ENCODE measurements at places on chromosomes 7 and 10.
A peak's percentile ranks its signal among the peaks of the same experiment; 100 is the strongest.

GRCh38 chr7:18125476-18125875 lies 97.8 kb upstream of the PRPS1L1 start:
- DNase-seq, result no peak

- DNase-seq, result no peak
Observed at GRCh38 chr7:135238112-135238744, 4.6 kb downstream of the STRA8 start.

- DNase-seq, result no peak
Observed at GRCh38 chr7:70292716-70293115, 694.4 kb downstream of the AUTS2 start.

GRCh38 chr10:125299461-125299860 lies 139.1 kb upstream of the CTBP2 start:
- no peak for DNase-seq

- DNase-seq, result no peak
Observed at GRCh38 chr10:112967200-112967599, 17.2 kb downstream of the TCF7L2 start.

- DNase-seq, result no peak
Observed at GRCh38 chr10:58064714-58065528, 202.8 kb downstream of the IPMK start.

- DNase-seq, result no peak
Observed at GRCh38 chr7:82015751-82016150, 245.9 kb upstream of the HGF start.

- DNase-seq, result no peak
Observed at GRCh38 chr7:103928581-103928980, 60.9 kb downstream of the RELN start.

DNA sequence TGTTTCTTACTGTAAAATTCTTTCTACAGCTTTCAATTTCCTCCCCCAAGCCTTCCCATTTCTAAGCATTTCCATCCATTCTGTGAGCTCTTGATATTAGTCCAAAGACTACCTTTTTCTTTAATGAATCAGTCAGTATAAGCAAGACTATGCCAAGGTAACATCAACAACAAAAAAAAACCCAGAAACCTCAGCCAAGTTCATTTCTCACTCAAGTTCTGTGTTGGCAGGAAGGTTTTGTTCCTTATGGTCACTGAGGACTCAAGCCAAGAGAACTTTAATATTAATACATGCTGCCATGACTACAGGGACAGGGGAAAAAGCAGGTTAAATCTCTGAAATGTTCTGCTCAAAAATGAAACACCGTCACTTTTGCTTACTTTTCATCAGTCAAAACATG lies 621.2 kb upstream of the NRP1 start:
- no peak for DNase-seq

- DNase-seq, result no peak
Observed at GRCh38 chr7:19378345-19378714, 233.1 kb upstream of the FERD3L start.

DNA sequence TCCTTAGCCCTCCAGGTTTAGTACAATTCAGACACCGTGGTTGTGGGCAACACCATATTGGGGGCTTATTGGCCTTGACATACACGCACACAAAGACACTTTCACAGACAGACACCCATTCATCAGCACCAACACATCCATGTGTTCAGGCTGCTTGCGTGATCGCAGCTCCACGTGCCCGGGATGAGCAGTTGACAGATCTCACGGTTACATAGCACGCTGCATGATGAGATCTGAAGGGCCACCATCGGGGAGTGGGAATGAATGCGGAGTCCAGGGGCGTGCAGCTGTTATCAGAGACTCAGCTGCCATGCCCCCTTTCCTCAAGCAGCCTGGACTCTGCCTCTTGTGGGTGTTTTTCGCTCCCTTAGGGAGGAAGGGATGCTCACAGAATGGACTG lies 285.2 kb downstream of the USP6NL start:
- DNase-seq, result no peak

- no peak for DNase-seq
Observed at GRCh38 chr10:80452069-80452468, 2.0 kb upstream of the TSPAN14 start.

DNA sequence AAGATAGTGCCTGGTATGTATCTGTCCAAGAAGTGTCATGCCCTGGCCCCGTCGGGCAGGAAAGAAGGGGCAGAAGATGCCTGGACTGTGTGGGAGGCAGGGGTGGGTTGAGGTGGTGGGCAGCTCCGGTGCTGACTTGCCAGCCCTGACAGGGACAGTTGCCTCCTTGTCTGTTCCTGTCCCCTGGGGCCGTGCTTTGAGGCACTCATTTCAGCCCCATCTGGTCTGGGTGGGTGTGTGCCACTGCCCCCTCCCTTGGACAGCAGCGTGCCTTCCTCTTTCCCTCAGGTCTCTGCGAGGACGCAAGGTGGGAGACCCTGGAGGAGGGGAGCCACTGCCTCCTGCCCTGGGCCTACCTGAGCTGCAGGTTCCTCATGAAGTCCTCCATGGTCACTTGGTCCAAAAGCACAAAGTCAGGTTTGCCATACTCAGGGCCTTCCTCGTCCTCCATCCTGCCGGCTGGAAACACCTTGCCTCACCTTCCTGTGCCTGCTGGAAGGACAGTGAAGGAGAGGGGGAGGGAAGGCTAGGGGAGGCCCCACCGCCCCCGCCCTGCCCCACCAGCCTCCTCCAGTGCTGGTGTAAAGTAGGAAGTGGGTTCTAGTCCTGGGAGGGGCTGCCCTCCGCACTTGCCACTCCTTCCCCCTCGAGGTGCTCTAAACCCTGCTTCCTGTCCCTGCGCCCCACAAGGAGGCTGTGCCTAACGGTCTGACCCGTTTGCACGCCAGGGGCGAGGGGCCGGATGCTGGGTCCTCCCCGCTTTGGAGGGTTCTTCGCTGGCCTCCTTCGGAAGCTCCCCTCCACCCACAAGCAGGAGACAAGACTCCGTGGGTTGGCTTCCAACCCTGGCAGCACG lies at the start of gene MYO1G:
TSS of gene MYO1G (minus strand) at position 505 of the 856 bp plus-strand sequence. CDS start at position 451, 54 bp downstream.
- peak; percentile 36 for DNase-seq

GRCh38 chr7:42108803-42109528 lies 128.0 kb downstream of the GLI3 start:
- DNase-seq, result no peak

DNA sequence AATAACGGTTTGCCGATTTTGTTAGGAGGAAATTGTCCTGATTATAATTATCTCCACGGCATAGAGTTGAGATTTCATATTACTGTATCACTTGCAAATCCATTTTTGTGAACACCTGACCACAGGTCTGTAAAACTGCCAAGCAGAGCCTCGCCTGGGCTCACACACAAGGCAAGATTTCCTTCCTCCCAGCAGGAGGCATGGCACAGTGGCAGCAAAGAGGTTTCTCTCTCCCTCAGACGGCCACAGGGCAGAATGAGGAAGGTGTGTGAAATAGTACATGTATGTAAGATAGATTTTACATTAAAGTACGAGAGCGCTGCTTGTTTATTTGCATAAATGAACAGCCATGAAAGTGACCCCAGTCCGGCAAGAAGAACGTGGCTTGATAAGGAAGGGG lies 130.1 kb downstream of the CELF2 start:
- DNase-seq, result no peak

DNA sequence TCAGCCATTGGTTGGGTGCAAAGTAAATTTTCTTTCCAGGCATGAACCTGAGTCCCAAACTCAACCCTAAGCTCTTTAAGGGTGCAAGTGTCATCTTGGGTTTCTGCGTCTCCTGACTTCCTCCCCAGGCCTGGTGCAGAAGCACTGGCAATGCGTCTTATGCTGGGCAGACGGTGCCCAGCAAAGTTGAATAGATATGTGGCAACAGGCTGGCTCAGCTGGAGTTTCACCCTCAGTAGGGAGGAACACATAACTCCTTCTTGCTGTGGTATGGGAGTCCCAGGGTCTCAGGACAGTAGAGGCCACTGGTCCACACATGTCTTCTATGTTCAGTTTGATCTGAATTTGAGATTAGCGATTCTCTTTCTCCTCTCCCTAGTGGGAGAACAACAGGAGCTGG lies 181.3 kb downstream of the RPS24 start:
- no peak for DNase-seq

DNA sequence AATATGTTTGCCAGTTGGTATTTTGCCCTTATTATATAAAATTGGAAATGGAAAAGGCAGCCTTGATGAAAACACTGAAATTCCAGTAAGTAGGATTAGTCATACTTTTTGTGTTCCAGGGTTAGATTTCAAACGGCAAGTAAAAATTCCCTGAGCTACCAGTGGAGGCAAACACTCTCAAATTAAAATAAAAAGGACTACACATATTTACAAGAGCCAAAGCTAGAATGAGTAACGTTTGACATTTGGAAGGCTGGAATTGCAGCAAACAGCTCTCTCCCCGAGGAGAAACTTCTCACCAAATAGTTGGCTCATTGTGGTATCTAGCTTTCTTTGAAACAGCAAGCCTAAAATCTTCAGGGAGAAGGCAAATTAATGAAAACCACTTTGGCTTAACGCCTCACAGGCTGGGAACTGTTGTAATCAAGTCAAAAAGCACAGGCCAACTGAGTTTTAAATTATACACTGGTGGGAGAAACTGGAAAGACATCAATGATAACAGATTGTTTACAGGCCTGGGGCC lies 288.4 kb downstream of the SNX13 start:
- DNase-seq, result no peak

GRCh38 chr7:49850921-49851613 lies 77.6 kb downstream of the VWC2 start:
- DNase-seq, result no peak

DNA sequence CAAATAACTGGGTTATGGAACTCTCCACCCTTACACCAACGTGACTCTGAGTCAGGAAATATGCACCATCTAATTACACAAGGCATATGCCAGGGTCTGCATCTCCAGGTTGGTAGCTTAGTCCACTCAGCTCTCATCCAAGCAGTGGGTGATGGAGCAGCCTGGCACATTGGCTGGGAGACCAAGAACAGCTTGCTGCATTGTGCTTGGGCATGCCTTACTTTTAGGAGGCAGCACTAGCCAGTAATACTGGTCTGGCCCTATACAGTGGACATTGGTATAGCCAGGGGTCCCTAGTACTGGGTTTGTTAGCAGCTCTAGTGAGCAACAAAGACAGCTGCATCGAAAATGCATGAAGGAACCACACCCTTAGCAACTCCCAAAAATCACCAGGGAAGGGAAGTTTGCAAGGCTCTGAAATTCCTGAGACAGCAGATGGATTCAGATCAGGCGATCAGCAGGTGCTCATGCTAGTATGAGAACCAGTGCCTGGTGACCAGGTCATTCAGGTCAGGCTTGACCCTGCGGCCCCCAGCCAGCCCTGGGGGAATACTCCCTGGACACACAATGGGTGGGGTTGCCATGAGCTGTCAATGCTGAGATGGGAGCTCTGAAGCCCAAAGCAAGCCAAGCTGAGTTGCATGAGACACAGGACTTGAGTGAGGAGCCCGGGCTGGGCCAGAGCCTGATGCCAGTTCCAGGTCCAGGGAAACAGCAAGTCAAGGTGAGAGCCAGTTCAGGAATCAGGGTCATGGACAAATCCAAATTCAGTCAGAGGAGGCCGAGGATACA lies 217.9 kb upstream of the ZMIZ1 start:
- DNase-seq, result no peak

- no peak for DNase-seq
Observed at GRCh38 chr10:60704471-60704870, 73.8 kb upstream of the CDK1 start.

DNA sequence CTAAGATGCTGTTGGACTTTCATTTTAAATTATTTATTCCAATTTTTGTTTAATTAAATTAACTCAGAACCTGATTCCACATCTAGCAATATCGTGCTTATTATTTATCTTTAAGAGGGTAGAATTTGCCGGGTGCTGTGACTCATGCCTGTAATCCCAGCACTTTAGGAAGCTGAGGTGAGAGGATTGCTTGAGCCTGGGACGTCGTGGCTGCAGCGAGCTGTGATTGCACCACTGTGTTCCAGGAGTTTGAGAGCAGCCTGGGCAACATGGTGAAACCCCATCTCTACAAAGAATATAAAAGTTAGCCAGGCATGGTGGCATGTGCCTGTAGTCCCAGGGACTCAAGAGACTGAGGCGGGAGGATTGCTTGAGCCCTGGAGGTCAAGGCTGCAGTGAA lies 47.8 kb downstream of the ZFAND4 start:
- no peak for DNase-seq

DNA sequence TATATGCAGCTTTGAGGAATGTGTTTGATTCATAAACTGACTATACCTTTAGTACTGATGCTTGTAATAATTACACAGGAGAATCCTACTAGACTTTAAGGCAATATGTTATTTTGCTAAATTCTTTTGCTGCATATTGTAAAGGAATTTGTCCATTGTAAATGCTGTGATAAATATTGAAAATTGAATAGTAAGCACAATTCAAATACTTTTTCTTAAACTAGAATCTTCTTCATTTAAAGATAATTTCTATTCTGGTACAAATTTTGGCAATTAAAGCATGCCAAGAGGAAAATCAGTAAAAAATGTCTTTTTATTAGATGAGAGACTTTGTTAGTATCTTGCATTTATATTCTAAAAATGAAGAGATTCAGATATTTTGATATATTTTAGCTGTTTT lies 45.4 kb downstream of the SMNDC1 start:
- DNase-seq, result no peak

DNA sequence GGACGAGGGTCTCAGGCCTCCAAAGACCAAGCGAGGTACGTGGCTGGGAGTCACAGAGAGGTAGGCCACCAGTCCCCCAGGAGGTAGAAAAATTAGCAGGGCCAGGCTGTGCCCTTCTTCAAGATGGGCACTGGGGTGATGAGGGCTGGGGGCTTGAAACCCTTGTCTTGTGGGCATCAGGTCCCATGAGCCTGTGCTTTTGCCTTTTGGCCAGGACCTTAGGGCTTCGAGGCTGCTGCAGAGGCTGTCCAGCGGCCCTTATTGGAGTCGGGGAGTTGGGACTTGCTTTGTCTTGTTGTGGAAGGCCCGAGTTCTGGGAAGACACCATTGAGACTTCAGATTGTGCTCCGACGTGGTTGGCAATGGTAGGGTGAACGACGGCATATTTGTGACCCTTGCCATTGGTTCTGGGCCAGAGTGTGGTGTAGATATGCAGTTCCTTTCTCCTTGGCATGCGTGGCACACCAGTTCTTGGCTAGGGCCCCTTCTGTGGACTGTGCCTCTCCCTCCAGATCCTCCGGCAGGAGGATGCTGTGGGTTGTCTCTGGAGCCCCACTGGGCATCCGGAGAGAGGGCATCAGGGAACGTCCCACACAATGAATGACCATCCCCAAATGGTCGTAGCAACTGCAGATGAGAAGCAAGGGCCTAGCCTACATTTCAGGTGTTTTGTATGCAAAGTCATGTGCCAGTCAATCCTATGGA lies 931 bp downstream of the SH2D4B start:
- DNase-seq, result no peak

GRCh38 chr7:116212869-116213268 lies 2.5 kb downstream of the TES start:
- DNase-seq, result no peak

GRCh38 chr7:1609023-1609422 lies 39.2 kb upstream of the PSMG3 start:
- no peak for DNase-seq

- no peak for DNase-seq
Observed at GRCh38 chr10:74363727-74364126, 212.7 kb downstream of the ADK start.

GRCh38 chr10:100204370-100204769 lies 18.5 kb upstream of the ERLIN1 start:
- no peak for DNase-seq

GRCh38 chr7:82173400-82174021 lies 270.1 kb downstream of the CACNA2D1 start:
- no peak for DNase-seq

- no peak for DNase-seq
Observed at GRCh38 chr7:73960548-73960947, 67.4 kb upstream of the ELN start.
